ENCODE measurements at places on chromosomes 3 and 15.

GRCh38 chr3:63878394-63879060, 14.9 kb downstream of the ATXN7 start:
- no peak for DNase-seq

DNA sequence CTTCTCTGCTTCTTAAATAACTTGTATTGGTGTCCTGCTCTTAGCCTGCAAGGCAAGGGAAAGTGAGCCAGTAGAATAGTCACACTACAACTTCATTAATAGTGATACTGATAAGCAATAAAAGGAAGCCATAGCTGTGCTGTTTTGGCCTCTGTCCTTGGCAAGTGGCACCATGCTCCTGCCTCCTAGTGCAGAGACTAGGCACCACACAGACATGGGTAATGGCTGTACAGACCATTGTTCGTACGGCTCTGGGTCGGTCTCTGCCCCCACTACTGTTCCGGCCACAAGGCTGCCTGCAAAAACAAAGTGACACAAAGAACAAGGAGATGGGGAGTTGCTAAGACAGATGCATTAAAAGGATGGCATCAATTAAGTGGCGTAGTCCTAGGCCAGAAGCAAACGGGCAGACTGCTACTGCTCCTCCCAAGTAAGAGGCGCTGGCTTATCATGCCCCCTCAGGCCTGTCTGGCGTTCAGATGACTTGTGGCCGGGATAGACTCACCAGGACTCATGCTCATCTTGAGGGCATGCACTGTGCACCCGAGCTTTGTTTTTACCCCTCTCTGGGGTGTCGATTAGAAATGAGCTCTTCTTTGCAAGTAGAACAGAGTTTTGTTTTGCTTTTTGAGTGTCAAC, 75.6 kb downstream of the TRAK1 start:
- DNase-seq = no peak

- no peak for DNase-seq
These were observed 36.5 kb upstream of the IGF1R start for GRCh38 chr15:98611808-98612207.

DNA sequence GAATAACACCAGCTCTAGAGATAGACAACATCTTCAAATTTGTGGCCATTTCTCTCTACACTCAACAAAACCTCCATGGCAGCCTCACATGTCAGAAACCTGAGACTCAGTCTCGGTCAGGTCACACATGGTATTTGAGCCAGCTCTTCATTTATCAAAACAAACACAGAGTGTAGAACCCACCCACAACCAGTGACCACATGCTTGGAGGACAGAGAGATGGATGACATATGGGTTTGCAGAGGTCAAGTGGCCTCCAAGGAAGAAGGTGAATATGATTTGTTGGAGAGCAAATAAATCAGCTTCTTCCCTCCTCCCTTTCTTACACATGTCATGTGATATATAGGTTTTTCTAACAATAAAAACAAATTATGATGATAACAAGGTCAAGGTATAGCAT, 278.1 kb upstream of the LRTM1 start:
- DNase-seq = no peak

GRCh38 chr3:179970746-179971145, 66.0 kb downstream of the PEX5L start:
- DNase-seq = no peak

DNA sequence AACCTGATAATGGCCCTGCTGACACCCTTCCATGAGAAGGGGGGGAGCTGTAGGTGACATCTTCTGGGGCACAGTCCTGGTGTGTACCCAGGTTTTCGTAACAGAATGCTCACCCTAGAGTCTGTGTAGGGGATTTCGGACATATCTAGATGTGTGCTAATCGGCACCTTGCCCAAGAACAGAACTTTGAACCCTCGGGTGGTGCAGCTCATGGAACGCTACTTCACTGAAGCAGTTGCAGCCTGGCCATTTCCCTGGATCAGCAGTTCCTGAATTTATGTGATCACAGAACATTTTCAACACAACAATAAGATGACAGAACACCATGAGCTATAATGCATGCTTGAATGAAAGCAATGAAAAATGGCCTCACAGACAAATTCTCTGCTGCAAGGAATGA, 57.5 kb upstream of the MUC13 start:
- DNase-seq = no peak

DNA sequence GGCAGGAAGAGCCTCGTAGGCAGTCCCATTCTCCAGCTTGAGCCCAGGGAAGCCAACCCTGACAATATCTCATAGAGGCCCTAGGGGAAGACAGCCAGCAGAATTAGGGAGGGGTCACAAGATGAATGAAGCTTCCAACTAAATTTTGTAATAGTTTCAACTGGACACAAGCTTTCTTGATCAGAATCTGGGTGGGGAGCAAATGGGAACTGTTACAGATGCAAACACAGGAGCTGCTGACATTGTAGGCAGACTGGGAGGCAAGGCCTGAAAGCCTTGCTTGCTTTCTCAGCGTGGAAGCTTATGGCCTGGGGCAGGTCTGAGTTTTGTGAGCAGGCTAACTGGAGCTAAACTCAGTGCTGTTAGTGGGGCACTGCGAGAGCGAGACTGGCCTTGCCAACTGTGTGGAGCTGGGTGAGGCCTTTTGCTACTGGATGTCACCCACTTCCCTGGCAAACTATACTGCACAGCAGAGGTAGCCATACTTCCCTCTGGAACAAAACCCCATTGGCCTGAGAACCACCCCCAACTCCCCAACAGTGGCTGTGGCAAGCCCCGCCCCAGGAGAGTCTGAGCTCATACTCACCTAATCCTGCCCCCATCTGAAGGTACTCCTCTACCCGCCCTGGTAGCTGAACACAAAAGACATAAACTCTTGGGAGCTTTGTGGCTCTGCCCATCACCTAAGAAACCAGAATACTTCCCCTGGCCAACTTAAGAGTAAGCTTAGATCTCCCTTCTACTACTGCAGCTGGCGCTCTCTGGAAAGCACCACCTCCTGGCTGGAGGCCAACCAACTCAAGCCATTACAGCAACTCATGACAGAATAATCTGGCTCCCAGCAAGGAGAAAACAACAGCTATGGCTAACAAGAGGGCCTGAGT, 42.9 kb downstream of the CFAP20DC start:
- DNase-seq = no peak

Measured in WERI-Rb-1 (cell line).